ENCODE measurements at places on chromosomes 4 and X.
A peak's percentile ranks its signal among the peaks of the same experiment; 100 is the strongest.

DNA sequence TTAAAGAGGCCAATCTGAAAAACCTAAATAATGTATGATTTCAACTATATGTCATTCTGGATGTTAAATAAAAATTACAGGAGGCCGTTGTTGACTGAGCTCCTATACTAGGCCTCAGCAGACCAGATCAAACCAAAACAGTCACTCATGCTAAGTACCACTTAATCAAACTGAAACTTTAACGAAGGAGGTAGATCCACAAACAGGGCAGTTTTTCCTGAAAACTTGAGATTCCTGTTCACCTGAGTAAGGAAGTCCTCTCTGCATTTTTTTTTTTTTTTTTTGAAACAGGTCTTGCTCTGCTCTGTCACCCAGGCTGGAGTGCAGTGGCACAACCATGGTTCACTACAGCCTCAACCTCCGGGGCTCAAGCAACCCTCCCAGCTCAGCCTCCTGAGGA lies 27.7 kb downstream of the MANBA start:
- no peak for DNase-seq

DNA sequence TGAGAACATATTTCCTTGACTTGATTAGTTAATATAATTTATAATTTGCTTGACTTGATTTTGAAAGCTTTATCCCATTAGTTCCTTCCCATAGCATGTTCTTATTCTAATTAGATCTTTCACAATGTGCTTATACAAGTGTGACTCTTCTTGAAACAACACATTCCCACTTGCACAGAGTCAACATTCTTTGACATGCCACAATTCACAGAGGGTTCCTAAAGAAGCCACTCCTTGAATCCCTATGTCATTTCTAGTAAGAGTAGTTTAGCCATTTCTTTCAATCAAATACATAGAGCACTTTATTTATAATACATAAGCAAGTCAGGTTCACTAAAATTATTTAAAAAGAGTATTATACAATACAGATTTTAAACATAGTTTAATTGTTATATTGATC lies 228.9 kb upstream of the GRID2 start:
- no peak for DNase-seq

GRCh38 chr4:60033826-60034225 lies 1166.3 kb upstream of the ADGRL3 start:
- no peak for DNase-seq

DNA sequence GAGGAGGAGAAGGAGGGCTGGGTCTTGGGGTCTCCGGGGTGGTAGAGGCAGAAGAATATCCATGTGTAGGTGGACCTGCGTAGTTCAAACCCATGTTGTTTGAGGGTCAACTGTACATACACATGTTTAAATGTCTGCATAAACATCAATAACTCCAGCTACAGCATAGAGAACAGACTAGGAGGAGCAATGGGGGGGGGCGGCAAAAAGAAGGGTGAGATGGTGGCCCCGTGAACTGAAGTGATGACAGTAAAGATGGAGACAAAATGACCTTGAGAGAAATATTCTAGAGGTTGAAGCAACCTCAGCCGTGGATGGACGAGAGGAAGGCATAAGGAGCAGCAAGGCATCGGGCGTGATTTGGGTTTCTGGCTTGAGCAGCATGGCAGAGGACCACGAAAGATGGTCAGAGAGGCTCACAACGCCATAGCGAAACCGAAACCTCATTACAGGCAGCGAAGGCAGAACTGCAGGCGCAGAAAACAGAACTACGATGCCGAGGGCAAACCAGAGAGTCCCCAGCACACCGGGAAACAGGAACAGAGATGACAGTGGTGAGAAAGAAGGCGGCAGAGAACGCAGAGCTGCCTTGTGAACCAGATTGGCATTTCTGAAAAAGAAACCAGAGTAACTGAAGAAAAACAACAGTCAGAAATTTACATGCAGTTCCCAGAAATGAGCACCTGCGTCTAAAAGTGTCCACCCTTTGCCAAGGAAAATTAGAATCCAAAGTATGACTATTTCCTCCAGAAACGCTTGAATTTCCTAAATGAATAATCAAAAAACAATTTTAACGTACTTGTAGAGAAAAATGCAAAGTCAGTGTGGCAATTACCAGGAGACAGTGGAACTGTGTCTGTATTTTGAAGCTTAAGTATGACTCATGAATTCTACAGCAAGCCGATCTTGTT lies 50.3 kb upstream of the ENPP6 start:
- peak; percentile 62 for DNase-seq

- DNase-seq: no peak
These were observed 128.5 kb downstream of the BCOR start for GRCh38 chrX:39969099-39969818.

- DNase-seq: no peak
These were observed 1.6 kb downstream of the RCHY1 start for GRCh38 chr4:75512386-75513211.

DNA sequence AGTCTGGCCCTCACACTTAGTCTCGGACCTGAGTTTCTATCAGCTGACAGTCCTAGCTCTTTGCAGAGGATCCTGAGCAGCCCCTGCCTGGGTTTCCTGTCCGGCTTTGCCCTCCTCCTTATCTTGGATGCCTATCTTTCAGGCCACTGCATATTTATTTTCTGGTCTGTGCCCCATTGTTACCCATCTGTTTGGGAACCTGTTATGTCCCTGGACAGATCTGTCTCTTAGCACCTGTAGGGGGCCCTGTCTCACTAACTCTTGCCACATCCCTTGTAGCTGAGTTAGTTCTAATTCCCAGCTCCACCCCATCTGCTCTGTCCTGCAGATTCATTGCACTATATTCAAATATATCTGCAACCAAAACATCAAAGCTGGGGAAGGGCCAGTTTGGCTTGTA lies 514.9 kb upstream of the LCORL start:
- no peak for DNase-seq

- no peak for DNase-seq
These were observed 9.1 kb downstream of the BMPR1B start for GRCh38 chr4:94766856-94767255.

- no peak for DNase-seq
These were observed 401.9 kb upstream of the NDST4 start for GRCh38 chr4:115515366-115515765.

- DNase-seq: no peak
These were observed 517.5 kb downstream of the MID1IP1 start for GRCh38 chrX:39318506-39319343.

DNA sequence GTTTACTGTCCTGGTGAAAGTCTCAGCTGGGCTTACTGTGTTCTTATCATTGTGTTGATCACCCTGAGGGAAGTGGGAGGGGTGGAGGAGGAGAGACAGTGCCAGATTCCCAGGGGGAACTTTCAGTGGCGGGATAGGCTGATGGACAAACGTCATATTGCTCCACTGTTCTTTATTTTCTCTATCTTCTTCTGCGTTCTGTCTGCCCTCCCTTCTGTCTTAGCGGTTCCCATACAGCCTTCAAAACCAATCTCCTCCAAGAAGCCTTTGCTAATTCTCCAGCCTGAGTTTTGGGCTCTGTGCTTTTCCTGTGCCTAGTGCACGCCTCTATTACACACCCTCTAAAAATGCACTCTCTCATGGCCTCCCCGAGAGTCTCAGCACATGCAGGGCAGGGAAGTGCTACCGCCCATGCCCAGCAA lies 448.7 kb upstream of the FAT1 start:
- DNase-seq: no peak

DNA sequence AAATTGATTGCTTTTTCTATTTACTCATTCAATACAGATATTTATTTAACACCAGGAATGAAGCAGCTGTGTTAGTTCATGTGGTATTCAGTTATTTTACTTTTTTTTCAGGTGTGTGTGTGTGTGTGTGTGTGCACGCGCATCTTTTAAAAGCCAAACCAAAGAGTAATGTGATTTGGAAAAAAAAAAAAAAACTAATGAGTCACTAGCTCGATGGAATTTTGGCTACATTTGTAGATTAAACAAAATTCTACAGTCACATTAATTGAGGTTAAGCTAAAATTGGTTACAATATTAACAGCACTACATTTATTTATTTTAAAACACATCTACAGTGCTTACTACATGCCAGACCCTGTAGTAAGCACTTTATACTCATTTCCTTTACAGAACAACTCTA lies 66.8 kb downstream of the HHIP start:
- DNase-seq: no peak

- DNase-seq: no peak
These were observed 34.3 kb downstream of the SCLT1 start for GRCh38 chr4:129059028-129059427.

- DNase-seq: no peak
These were observed 69.2 kb downstream of the HADH start for GRCh38 chr4:108058685-108059440.

DNA sequence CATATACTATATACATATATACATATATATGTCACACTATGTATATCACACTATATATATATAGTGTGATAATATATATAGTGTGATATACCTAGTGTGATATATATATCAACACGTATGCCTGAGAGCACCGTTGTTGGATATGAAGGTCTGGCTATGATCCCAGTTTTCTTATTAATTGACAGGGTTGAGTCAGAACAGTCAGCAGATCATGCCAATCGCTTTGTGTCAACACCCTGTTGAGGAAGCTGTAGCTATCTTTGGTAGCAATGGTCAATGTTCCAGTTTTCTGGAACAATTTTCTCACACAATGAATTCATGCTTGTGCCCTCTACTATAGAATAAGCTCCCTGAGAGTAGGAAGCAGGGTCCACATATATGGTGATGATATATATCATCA lies 496.0 kb upstream of the AGA start:
- no peak for DNase-seq

GRCh38 chr4:143711543-143712154 lies 11.2 kb upstream of the FREM3 start:
- DNase-seq: no peak

- no peak for DNase-seq
These were observed 170.6 kb downstream of the BANK1 start for GRCh38 chr4:101961144-101961543.

DNA sequence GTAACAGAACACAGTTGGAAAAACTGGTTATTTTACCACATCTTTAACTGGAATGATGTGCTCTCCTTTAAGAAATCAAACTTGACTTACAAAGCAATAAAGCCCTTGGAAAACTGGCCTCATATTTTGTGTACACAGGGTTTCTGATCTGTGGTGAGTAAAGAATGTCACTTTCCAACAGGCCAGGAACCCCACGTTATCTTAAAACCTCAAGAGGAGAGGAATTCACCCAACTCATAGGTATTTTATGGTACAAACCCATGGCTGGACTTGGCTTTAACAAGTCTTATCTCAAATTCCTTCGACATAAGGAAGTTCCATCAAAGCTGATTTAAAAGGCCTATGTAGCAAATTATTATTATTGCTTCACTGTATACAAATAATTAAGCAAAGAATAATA lies 1735.1 kb downstream of the PCDH7 start:
- no peak for DNase-seq

DNA sequence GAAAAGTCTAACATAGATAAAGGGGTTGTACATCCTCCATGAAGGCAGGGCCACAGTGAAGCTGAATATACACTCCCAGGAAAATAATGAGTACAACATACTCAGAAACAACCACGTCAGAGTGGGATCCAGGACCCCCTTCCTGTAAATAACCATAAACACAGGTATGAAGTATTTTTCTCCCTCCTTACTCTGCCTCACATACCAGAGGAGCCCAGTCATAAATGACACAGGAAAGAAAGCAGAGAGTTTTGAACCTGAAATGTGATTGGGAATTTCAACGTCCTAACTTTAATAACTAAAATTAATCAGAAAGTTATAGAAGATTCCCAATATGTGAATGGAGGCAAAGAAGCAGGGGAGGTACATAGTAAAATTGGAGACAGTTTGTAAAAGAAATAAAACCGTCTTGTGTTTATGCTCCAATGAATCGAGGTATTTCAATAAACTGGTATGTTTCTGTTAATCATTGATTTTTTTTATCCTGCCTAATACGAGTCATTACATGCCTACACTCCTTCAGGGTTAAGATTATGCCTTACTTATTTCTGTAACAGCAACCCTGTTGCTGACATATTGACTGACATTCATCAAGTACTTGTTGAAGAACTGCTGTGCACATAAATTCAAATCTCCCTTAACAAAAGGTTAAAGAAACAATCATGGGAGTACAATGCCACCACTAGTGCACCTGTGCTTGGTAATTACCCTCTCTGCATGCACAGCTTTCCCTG lies 431.3 kb downstream of the KCNIP4 start:
- no peak for DNase-seq

DNA sequence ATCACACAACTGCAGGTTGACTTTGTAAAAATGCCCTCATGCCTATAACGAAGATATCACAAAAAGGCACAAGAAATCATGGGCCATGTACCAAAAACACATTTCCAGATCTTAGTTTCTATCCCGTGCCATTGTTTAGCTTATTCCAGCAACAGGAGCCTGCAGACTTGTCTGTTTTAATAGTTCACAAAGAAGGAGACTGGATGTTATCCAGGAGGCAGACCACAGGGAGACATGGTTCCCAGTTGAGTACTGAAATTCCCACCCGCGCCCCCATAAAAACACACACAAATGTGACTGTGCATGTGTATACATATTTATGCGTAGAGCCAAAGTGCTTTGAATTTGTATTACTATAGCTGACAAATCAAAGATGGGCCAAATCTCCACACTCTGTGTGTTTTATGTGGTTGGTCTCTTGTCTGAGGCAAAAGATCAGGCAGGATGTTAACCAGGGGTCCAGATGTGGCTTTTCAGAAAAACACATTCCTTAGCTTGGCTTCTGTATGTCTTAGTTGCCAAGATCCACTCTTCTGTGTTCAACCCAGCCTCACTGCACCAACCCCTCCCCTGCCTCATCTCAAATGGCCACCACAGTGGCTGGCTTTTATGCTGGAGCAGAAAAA lies 469.2 kb upstream of the DIPK2B start:
- no peak for DNase-seq

DNA sequence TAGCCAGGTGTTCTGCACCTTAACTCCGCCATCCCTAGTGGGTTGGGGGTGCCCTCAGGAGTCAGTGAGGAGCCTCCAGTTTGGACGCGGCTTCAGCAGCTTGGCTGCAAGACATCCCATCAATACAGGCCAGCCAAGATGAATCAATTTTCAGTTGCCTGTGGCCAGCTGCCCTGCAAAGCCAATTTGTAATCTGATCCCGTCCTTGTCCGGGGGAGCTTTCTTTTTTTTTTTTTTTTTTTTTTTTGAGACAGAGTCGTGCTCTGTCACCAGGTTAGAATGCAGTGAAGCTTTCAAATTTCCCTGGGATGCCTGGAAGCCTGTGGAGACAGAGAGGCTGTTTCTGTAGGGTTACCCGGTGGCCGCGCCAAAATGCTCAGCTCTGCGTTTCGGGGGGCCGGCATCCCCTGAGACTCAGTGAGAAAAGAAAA lies 192.5 kb downstream of the ASMT start:
- no peak for DNase-seq

DNA sequence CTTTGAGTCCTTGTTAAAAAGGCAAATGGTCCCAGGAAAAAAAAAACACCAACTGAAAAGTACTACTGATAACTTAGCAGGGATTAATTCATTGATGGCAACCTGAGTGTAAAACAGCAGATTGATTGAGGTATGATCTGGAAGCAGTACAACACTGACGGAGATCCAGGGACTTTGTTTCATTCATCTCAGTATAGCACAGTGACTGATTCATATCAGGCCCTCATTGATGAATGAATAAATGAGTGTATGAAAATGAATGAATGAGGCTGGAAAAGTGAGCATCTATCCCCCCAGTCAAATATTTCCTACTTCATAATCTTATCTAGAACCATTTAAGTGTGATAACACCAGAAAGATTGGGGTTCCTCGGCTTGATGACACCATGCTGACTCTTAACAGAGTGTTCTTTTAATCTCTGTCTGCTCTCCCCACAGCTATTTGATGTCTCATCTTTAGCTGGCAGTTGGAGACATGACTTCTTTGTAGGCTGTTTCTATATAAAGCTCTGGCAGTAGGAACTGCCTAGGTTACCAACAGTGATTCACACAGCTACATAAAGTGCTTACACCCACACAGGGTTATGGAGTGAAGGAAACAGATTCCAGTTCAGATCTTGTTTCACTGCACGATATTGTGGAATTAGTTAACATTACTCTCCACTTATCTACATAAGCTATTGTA lies 18.6 kb upstream of the RNF128 start:
- no peak for DNase-seq

Measured in stimulated activated CD8-positive, alpha-beta memory T cell treated with anti-CD3 and anti-CD28 coated beads, Interleukin-2, amount 100 ng/mL, for 48 hours (primary cell).